ENCODE measurements at places on chromosomes 3 and 15.
A peak's percentile ranks its signal among the peaks of the same experiment; 100 is the strongest.

DNA sequence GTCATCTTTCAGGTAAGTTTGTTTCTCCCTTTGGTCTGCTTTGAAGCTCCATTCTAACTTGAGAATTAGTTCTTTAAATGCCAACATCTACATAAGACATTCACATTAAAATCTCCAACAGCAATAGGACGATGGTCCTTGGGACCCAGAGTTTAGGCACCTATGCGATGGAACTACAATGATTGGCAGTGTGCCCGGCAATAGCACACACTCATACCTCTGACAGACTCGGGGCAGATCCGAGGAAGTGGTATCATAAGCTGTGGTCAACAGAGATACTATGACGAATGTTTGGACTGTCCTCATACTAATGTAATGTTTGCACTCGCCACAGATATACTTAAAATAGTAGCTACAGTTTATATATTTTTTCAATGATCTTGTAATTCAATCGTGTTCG is 34.2 kb upstream of the NR2F2 start:
- DNase-seq: no peak

- DNase-seq: no peak
These were observed 6.2 kb downstream of the RPL22L1 start for GRCh38 chr3:170863816-170864215.

- DNase-seq: peak; percentile 87
These were observed 49.9 kb downstream of the CASR start for GRCh38 chr3:122233101-122233952.

- DNase-seq: no peak
These were observed 68.7 kb upstream of the SNRK start for GRCh38 chr3:43217633-43218032.

DNA sequence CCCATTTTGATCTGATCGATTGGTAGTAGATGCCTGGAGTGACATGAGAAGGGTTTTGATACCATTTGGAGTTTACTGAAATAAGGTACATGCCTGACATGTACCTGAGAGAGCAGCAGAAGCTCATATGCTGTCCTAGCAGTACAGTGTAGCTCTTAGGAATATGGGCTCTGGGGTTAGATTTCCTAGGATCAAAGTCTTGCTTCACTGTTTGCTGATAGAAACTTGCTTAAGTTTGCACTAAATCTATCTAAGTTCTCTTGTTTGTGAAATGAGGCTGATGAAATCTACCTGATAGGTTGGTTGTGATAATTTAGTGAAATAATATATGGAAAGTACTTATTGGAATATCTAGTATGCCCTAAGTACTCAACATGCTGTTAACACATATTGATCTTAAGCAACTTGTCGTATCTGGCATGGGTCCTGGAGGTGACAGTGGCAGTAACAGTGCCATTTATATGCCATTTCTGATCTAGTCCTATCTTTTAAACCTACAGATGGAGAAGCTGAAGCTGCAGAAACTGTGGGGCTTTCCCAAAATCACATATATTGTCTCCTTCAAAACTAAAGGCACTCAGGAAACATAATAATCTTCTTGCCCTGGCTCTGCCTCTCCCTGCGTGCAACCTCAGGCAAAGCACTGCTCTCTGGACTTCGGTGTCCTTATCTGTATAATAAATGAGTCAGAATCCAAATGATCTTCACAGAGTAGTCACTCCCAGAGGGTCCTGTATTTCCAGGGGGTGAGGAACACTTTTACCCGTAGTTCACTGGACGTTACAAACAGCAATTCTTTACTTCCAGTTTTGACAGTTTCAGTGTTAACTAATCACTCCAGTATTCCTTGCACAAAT is 223.6 kb upstream of the SETMAR start:
- no peak for DNase-seq

GRCh38 chr3:76267851-76268380 is 482.6 kb upstream of the ZNF717 start:
- no peak for DNase-seq

DNA sequence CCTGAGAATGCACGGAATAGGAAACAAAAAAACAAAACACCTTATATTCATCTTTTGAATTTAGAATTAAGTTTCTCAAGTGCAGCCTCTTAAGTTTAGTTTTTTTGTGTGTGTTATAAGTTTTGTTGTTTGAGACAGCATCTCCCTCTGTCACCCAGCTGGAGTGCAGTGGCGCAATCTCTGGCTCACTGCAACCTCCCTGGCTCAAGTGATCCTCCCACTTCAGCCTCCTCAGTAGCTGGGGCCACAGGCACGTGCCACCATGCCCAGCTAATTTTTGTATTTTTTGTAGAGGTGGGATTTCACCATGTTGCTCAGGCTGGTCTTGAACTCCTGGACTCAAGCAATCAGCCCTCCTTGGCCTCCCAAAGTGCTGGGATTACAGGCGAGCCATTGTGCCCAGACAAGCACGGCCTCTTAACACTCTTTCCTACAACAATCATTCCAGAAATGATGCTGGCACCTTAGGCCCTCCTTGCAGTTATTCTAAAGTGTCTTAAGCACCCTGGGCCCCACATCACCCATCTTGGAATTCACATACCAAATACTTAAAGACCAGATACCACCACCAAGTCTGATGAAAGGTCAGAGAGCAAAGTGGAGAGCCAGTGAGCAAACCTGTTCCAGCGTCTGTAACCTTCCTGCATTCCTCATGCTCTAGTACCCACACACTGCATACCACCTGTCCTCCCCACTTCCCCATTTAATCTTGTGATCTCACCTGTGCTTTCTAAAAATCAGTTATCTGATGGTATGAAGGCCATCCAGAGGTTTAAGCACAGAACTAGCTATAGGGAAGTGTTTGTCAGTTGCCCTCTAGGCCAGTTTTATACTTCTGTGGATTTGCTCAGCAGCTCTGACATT is 6.9 kb upstream of the SPG11 start:
- DNase-seq: no peak

DNA sequence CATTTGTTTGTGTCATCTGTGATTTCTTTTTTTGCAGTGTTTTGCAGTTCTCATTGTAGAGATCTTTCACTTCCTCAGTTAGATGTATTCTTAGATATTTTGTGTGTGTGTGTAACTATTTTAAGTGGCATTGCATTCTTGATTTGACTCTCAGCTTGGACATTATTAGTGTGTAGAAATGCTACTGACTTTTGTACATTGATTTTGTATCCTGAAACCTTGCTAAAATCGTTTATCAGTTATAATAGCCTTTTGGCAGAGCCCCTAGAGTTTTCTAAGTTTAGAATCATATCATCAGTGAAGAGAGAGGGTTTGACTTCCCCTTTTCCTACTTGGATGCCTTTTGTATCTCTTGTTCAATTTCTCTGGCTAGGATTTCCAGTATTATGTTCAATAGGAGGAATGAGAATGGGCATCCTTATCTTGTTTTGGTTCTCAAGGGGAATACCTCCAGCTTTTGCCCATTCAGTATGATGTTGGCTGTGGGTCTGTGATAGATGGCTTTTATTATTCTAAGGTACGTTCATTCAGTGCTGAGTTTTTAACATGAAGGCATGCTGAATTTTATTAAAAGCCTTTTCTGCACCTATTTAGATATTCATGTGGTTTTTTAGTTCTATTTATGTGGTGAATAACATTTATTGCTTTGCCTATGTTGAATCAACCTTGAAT is 211.7 kb downstream of the MBNL1 start:
- DNase-seq: peak; percentile 75

DNA sequence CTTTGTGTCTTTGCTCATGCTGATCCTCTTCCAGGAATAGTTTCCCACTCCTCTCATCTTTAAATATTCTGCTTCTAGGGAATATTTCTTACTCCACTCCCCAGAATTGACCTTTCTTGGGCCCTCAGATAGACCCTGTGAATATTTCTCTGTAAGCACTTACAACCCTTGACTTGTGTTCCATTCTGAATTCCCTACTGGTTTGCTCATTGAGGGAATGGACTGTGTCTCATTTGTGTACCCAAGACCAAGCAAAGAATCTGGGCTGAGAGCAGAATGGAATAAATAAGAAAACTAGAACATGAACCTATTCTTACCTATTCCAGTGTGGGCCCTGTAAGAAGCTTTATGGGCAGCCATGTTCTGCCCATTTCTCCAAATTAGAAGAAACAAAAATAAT is 72.7 kb upstream of the TSPAN3 start:
- DNase-seq: no peak

GRCh38 chr3:143266511-143266910 is 146.9 kb downstream of the CHST2 start:
- no peak for DNase-seq

GRCh38 chr15:92473756-92474155 is 80.1 kb downstream of the ST8SIA2 start:
- no peak for DNase-seq

DNA sequence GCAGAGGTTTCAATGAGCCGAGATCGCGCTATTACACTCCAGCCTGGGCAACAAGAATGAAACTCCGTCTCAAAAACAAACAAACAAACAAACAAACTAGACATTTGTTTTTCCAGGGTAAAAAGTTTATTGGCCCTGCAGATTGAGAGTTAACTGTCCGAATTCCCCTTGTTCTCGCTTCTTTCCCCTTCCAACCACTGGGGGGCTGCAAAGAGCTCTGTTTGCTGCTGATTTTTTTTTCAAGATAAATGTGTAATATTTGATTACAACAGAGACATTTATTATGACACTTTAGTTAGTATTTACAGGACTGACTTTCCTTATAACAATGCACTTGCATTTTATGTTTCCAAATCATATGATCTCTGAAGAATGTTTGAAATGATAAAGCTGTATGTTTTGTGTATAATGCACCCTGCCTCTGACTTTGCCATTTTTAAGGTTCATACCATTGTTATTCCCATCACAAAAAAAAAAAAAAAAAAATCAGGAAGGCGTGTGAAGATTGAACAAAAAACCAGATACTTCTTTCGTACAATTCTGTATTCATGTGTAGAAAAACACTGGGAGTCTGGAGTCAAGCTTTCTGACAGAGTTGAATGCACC is 2.8 kb downstream of the CLSTN2 start:
- DNase-seq: peak; percentile 37

GRCh38 chr15:96234109-96234892 is 96.2 kb upstream of the NR2F2 start:
- peak; percentile 57 for DNase-seq

DNA sequence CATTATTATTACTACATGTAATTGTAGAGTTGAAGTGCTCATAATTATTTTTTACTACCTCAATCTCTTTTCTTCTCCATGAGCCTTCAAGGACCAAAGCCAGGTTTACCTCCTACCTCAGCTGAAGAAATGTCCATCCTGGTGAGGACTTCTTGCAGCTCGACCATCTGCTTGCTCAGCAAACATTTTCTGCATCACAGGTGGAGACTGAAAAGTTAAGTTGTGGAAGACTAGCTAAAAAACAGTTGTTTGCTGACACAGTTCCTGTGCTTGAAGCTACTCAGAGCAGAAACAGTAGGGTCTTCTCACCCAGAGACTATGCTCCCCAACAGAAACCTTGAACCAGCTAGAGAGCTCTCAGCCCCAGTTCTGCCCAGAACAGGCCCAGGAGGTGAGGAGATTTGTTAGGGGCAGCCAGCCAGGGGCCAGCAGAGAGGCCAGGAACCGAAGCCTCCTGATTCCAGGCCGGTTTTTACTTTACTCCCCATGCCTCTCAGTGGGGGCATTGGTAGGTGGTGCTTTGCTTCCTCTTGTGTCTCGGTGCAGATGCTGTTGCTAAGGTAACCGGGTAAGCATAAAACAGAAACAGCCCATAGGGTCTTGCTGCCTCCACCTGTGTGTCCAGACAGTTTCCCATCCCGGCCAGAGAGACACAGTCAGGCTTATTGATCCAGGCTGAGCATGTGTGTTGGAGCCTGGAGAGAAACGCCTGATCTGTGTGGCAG is 54.9 kb downstream of the CCNL1 start:
- peak; percentile 68 for DNase-seq

GRCh38 chr3:99167071-99167470 is 265.6 kb upstream of the DCBLD2 start:
- no peak for DNase-seq

- no peak for DNase-seq
These were observed 64.5 kb downstream of the POLQ start for GRCh38 chr3:121481106-121481880.

GRCh38 chr15:101023501-101024072 is 104.4 kb downstream of the LRRK1 start:
- DNase-seq: no peak

DNA sequence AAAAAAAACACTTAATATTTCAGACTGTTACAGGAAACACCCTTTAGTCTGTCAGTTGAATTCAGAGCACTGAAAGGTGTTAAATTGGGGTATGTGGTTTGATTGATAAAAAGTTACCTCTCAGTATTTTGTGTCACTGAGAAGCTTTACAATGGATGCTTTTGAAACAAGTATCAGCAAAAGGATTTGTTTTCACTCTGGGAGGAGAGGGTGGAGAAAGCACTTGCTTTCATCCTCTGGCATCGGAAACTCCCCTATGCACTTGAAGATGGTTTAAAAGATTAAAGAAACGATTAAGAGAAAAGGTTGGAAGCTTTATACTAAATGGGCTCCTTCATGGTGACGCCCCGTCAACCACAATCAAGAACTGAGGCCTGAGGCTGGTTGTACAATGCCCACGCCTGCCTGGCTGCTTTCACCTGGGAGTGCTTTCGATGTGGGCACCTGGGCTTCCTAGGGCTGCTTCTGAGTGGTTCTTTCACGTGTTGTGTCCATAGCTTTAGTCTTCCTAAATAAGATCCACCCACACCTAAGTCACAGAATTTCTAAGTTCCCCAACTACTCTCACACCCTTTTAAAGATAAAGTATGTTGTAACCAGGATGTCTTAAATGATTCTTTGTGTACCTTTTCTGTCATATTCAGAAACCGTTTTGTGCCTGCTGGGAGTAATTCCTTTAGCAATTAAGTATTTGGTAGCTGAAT is 17.9 kb downstream of the TMEM43 start:
- no peak for DNase-seq

DNA sequence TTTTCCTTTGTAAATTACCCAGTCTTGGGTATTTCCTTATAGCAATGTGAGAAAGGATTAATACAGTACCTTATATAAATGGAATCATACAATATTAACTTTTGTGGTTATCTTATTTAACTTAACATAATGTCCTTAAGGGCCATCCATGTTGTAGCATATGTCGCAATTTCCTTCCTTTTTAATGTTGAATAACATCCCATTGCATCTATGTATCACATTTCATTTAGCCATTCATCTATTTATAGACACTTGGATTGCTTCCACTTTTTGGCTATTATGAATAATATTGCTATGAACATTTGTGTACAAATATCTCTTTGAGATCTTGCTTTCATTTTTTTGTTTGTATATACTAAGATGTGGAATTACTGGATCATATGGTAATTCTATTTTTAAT is 342.2 kb downstream of the PDCD6IP start:
- DNase-seq: no peak

DNA sequence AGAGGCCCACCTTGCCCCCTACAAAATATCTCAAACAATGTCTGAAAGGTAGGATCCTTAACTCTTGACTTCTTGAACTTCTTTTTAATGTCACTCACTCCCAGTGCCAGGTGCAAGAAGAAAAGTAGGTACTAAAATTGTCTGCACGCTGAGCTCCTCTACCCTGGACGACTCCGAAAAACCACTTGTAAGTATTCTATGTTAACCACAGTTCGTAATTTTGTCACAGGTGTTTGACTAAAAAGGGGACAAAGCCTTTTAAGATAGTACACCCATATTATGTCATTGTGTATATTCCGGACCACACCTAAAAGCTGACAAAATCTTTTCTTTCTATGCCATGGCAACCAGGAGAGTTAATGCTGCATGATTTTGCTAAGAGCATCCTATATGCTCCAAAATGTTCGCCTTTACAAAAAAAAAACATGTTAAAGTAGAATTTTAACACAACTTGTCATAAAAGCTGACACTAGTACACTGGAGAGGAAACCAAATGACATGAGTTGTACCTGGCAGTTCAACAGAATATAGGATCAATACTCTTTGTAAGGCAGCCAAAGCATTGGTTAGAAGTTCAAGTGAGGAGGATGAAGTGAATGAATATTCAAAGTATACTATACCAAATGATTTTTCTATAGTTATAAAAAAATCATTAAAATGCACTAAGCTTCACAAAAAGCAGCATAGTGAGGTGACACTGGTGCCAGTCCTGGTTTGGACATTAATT is 210.5 kb downstream of the FOXP1 start:
- no peak for DNase-seq
